ENCODE measurements at places on chromosomes 2 and 18.

- DNase-seq = no peak
Measured at GRCh38 chr2:219204425-219205164, 2.0 kb upstream of the ZFAND2B start.

GRCh38 chr2:203871371-203871983 is 3.9 kb downstream of the CTLA4 start:
- no peak for DNase-seq

DNA sequence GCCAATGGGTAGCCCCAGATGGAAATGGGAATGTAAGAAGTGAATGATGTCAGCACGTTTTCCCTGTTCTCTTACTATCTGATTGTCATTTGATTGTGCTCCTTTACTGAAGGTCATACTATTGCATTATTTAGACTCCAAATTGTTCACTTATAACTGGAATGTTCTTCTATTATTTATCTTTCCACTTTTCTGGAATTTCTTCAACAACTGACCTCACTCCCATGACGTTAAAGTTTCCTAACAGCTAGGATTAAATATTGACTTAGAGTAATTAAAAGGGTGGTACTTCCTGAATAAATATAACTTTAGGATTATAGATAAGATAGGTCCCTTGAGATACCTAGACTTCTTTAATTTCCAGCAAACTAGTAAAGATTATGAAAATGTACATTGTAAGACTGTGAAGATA is 10.9 kb upstream of the GULP1 start:
- no peak for DNase-seq

DNA sequence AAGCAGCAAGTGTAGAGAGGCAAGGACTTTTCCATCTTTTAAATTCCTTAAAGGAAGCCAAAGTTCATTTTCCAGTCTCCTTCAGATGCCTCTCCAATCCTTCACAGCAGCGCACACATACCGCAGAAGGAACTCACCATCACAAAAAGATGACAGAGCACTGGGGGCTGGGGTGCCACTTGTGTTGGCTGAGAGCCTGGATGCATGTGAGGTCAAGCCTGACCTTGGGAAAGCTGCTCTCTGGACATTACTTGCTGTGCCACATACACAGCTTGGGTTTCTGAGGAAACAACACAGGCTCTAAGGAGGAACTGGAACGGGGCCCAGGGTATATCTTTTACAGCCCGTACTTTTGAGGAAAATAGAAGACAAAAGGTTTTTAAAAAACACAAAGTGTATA is 364.3 kb upstream of the MEX3C start:
- no peak for DNase-seq

All from AG08396 (cell line).